ENCODE measurements at places on chromosomes 4 and X.

DNA sequence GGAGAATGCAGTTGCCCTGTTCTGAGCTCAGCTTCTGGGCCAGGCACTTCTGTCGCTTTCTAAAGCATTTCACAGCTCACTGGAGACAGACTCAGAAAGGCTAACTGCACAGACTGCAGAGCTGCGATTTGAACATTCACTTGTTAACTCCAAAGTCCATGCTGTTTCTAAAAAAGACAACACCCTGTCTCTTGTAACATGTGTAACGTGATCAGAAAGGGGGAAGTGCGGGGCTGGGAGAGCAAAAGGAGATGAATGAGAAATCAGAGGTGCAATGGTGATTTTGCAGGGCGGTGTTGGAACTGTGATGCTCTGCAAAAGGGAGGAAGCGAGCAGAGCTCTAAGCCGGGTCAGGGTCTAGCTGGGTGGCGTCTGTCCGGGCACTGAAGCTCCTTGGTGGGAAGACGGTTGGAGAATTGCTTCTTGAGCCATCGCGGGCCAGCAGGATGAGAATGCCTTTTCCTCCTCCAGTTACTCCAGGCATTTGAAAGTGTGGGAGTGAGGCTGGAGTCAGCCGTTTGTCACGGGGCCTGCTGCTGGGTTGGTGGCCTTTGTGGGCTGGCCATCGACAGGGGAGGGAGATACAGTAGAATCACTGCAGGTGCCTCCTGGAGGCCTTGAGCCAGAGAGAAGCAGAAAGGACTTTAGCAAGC is 20.3 kb downstream of the TBC1D14 start:
- no peak for DNase-seq

DNA sequence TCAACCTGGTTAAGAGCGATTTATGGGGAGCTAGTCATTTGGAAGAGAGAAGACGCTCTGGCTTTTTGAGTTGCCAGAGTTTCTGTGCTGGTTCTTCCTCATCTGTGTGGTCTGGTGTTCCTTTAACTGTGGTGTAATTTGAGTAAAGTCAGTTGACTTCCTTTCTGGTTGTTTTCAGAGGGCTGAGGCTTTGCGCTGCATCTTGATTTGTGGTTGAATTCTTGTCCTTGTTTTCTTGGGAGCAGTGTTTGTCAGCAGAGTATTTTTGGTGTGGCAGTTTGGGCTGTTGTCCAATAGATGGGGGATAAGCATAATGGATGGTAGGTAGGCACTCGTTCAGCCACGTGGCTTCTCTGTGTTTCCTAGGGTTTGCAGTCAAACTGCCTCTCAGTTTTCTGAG is 2143.2 kb upstream of the TENM3 start:
- no peak for DNase-seq

DNA sequence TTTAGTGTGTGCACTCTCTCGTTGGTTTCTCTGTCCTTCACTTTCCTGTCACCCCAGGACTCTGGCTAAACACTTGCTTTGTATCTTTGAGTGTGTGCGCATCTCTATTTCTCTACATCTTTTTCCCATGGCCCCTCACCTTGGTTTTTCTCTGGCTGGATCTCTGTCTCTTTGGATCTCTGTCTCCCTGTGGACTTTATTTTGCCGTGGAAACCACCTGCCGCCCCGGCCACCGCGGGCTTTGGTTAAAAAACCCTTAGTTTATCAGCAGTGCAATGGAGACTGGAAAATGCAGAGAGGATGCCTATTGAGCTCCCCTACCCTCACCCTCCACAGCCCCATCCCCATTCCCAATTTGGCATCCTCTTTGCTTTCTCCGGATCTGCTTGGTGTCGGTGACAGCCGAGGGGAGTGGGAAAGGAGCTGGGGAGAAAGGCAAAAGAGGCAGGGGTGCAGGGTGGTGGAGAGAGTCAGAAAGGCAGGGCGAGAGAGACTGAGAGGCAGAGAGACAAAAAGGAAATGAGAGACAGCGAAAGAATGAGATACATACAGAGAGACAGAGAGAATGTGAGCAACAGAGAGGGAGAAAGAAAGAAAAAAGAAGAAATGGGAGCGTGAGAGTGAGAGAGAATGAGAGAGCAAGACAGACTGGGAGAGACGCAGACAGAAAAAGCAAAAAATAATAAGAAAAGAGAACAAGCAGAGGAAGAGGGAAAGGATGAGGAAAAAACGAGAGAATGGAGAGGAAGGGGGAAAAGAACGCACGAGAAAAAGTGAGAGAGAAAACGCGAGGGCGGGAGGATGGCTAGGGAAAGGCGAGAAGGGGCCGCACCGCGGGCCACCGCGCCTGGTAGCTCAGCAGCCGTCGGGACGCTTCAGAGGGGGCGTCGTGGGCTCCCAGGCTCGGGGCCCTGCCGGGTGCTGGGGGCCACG is 688 bp downstream of the GPR101 start:
- no peak for DNase-seq

DNA sequence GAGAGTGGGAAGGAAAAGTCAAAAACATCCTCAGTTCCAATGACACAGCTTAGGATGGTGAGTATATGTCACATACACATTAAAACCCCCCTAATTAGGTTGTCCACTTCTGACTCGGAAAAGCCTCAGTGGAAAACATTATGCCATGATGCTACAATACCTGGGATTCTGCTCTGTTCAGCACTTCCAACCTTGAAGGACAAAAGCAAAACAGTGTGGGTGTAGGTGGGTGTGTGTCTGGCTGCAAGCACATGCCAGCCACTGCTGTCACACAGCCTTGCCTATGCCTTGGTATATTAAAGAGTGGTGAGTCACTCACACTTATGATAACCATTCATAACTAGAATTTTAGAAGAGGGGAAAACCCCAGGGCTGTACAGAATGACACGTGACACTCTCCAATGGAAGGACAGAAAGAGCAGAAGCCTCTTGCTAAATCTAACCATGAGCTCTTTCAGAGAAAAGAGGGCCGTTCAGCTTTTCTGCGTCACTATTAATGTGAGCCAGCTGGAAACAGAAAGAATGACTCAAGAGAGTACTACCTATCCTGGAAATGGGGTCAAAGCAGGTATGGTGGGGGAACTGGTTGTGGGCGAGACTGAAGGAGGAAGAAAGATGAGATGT is 159.6 kb downstream of the TET2 start:
- no peak for DNase-seq

DNA sequence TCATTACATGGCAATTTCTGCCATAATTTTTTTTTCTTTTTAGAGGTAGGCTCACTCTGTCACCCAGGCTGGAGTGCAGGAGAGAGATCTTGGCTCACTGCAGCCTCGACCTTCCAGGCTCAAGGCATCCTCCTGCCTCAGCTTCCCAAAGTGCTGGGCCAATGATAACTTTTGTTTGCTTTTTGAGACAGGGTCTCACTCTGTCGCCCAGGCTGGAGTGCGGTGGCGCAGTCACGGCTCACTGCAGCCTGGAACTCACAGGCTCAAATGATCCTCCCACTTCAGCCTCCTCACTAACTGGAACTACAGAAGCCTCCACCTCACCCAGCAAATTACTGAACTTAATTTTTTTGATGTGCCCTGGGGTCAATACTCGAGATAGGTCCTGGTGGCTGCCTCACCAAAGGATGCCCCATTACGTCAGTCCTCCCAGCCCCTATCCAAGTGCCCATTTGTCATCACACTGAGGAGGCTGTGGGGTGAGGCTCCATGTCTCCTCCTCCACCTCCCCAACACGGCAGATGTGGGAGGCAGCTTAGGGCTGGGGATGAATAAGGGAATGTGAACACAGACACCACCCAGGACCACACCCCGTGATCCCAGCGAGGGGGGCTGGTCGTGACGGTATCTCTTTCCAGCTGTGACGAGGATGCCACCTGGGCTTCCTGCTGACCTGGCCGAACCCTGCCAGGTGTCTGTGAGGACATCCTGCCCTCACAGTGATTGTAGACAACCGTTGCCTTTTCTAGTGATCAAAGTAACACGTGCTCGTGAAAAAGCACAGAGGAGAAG is 12.4 kb upstream of the NKX1-1 start:
- no peak for DNase-seq

DNA sequence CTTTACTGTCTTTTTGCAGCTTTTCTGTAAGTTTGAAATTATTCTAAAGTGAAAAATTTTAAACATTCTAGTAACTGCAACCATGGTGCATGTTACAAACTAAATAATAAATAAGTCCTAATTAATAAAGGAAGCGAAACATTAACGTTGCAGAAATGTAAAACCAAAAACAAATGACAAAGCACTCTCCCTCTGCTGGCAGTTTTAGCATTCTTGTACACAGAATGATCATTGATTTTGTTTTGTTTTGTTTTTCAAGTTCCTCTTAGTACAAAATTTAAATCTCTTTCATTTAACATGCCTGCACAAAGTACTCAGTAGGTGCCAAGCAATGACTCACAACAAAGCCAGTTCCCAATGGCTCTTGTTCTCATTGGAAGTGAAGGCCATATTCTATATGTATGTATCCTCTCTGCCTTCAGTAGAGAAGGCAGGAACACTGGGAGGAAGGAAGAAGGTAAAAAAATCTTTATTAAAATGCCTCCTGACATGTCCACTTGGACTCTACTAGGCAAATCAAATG is 13.7 kb upstream of the TMSB4X start:
- no peak for DNase-seq

DNA sequence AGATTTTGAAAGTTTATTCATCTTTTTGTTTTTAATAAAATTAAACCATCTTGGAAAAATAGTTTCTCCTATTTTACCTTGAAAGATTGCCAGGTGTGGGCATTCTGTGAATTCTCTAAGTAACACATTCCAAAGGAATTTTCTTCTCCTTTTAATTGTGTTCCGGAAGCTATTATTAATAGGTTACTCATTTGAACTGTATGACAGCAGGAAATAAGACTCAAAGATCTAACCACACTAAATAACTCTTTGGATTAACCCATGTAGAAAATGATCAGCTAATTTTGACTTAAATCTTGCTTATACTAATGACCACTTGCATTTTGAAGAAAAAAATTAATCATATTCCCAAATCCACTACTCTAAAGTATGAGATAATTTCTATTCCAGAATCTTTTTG is 17.6 kb upstream of the CCNI start:
- no peak for DNase-seq

DNA sequence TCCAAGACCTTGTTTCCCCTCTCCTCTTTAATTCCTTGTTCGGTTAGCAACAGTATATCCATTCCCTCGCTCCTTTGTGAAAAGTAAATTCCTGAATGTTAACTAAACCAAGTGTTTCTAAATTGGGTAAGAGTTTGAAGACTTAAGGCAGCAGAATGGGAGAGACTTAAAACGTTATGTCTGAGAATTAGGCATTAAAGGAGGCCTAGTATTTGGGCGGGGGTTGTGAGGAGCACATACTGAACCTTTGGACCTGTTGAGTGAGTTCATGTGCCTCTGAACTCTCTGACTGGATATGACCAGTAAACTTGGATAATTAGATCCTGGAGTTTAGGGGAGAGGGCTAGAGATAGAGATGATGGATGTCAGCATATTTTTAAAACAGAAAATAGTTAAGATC is 1.2 kb downstream of the MSMO1 start:
- no peak for DNase-seq

GRCh38 chrX:137278825-137279224 is 245.0 kb upstream of the GPR101 start:
- no peak for DNase-seq

DNA sequence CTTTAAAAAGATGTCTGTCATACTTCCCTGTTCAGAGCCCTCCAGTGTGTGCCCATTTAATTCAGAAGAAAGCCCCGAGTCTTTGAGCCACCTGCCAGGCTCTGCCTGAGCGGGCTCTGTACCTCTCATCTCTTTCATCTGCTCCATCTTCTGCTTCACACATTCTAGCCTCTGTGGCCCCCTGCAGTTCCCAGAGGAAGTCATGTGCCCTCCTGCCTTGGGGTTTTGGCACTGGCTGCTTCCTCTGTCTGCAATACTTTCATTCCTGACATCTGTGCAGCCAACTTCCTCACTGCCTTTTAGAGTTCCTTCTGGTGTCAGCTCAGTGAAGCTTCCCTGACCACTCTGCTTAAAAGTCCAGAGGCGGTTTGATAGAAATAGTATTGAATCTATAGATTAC is 6.2 kb upstream of the STK32B start:
- no peak for DNase-seq

DNA sequence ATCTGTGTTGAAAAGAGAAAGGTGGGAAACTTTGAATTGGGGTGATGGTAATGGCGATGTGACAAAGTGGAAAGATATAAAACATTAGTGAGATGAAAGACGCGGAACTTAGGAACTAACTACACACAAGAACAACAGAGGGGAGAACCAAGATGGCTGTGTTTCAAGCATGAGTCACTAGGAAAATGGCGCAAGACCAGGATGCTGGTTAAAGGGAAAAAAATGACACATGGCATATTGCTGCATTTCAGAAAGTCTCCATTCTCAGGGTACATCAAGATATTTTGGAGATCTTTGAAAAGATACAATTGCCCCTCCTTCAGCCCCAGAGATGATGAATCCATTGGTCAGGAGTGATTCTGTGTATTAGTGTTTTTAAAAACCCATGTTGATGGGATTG is 164.4 kb downstream of the FBXO8 start:
- DNase-seq, result no peak

DNA sequence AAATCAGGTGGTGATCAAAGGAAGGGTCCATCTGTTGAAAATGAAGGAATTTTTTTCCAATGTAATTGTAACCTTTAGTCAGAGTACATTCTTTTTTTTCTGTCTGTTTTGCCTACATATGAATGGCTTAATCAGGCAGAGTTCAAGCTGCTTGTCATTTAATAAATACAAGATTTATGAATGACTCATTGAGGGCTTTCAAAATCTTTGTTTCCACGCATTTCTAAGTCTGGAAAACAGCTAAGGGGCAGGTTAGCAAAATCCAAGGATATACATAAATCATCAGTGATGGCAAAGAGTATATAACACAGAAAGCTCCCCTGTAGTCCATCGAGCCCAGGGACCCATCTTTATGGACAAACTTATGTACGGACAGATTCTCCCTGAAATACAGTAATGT is 1.8 kb downstream of the CA5B start:
- DNase-seq, result no peak

DNA sequence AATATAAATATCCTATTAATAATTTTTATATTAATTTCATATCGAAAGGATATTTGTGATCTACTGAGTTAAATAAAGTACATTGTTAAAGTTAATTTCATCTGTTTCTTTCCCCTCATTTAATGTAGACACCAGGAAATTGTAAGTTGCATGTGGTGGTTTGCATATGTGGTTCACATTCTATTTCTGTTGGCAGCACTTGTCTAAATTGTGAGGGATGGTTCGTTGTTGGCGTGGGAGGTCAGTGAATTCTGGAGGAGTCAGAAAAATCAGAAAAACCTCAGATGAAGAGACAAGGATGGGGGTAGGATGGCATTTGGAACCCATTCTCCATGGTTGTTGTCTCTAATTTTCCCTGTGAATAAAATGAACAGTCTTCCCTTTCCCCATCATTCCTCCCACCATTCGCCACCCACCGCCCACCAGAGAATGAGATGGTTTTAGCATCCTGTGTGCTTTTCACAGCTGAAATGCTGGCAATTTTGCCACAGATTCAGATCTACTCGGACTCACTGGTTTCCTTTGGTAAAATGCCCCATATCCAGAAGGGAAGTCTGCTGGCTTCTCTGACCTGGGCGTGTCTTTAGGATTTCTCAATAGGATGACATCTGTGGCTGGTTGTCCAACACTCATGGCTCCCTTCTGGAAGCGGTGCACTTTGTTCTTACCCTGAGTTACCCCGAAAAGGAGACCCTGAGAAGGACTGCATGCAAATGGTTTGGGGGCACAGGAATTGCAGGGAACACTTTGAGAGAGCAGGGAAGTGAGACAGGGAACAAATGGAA is 52.3 kb downstream of the LGI2 start:
- no peak for DNase-seq

Data from NCI-H2227 treated with DMSO at 0.1 percent for 48 hours (cell line).